Smooth muscle cell of the brain vasculature (primary cell): ENCODE measurements at places on chromosomes 16 and 17.

DNA sequence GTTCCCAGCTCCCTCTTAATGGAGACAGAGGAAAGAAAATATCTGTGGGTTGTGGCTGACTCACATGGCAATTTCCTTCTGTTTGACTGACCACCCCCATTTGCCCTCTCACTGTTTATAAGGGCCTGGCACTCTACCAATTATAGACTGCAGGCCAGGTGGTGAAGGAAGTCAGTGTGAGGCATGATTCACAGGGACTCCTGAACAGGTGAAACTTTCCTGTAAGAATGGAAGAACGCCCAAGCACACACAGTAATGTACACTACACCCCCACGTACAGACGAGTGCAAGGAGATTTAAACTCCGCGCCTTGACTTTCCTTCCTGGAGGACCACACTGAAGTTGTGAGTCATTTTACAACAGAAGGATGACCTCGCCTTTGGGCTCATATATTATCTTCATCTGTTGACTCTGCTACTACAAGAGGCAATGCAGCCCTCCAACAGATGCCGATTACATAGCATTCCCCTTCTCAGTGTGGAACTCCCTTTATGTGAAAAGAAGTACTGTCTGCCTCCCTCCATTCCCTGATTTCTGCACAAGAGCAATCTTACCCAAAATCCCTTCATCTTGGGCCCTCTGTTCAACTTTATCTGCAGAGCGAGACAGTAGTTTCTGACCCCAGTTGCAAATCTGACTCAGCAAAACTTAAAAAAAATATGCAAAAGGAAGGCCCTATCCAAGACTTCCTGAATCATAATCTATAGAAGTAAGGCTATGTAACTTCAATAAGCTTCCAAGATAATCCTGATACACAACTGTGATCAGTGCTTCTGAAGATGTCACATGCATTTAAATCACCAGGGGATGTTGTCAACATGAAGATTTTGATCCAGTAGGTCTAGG is 163.6 kb downstream of the SHISA6 start:
- DNase-seq, result no peak

DNA sequence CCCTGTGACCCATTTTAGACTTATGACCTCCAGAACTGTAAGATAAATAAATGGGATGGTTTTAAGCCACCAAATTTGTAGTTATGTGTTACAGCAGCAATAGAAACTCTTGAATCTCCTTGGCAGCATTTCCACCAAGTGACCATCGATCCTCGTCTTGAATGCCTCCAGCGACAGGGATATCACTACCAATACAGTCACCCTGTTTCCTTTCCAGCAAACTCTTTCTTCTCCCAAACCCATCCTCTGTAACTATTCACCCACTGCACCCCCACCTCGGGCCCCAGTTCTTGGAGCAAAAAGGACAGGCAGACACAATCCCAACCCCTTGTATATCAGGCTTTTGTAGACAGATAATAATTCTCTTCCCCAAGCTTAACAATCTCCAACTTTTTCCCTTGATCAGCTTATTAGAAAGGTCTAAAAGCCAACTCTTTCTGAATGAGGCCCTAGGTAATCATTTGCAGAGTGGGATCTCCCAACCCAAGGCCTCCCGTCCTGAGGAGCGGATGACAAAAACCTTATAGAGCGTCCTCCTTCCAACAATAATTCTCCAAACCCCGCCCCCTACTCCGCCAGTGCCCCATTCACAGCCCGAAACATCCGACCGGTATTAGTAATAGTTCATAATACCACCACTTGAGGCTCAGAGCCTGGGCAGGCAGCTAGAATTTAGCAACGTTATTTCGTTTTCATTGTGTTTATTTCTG is 14.7 kb upstream of the PLLP start:
- DNase-seq, result no peak

GRCh38 chr16:83870830-83871229 is 28.1 kb upstream of the MLYCD start:
- DNase-seq, result no peak

DNA sequence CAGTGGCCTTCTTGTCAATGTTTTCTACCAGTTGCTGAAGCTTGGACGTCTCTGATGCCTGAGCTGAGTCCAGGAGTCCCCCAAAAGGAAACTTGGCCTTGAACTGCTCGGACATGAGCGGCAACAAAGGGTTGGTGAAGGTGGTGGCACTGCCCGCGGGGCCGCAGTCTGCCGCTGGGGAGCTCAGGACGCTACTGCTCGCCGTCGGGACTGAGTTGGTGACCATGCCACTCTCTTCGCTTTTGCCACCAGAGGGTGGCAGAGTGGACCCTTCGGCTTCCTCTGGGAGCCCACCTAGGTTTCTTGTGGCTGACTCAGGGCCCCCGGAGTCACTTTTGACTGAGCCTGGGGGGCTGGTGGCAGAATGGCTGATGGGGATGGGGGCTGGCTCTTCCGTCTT is 11.0 kb downstream of the SALL1 start:
- DNase-seq, result no peak

GRCh38 chr16:83220066-83220465 is 587.7 kb upstream of the HSBP1 start:
- DNase-seq, result no peak

GRCh38 chr16:72287649-72288048 is 115.7 kb upstream of the PMFBP1 start:
- DNase-seq, result no peak

DNA sequence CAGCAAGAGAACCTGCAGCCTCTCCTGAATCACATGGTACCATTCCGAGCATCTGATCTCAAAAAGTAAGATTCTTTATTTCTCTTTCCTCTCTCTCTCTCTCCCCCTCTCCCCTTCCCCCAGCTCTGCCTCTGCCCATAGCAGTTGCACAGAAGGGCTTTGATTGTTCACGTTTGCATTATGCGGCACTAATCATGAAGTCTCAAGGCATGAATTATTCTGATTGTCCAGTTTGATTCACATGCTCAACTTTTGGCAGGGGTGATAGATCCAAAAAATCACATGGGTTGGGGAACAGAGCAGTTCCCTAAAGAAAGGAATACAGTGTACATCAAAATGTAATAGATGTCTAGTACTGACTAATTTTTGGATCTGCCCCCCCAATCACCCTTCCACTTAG is 380.0 kb upstream of the SOX9 start:
- DNase-seq, result no peak

DNA sequence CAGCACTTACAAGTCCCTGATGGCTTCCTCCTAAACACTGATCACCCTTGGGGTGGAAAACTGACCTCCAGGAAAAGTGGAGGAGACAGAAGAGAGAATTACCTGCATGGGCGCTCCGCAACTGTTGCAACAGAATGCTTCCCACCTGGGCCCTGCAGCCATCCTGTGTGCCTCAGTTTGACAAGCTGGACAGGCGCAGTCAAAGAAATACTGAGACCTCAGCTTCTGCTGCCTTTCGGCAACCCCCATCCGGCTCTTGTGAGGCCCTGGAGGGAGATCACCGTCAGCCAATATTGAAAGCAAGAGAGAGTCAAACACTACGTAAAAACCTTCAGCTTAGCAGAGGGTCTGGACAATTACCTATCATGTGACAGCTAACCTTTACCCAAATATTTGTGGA is 24.8 kb downstream of the SERPINF1 start:
- no peak for DNase-seq

DNA sequence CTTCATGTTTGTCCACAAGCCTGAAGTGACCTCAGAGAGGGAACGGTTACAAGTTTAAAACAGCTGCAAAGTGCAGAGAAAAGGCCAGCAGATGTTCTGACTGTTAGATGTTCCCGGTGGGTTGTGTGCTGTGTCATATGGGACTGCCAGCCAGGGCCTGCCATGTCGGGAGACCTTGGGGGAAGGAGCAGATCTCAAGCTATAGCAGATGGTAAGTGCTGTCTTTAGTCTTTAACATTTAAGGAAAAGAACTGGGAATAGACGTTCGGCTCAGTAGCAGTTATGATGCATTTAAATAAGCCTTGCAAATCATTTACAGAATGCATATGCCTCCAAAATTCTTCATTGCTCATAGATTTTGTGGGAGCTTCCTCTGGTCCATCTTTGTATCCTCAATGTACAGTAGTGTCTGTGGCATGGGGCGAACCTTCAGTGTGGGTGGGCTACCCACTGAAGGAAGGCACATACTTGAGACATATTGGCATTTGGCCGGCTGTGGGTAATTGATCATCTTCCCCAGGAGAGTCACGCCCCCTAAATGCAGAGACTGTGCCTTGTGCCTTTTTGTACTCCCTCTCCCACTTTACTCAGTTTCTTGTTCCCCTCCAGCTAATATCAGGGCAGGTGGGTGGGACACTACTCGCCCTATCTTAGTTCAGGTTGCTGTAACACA is 131.9 kb downstream of the NPIPB5 start:
- DNase-seq, result no peak

- DNase-seq, result no peak
Observed at GRCh38 chr17:10633738-10634379, 23.2 kb downstream of the MYH3 start.

DNA sequence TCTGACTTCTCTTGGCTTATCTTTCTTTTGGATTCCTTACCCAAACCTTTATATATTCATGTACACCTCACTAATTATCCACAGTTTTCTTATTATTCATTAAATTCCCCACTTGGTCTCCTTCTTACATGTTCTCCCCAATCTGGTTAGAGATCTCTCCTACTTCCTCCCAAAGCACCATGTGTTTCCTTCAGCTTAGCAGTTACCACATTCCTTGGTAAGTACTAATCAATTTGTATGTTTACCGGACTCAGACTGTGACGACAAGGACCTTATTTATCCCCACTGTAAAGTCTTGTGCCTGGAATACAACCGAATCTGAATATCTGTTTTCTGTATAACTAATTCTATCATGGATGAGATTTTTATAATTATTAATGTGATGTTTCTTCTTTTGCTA is 389.5 kb downstream of the KCNJ2 start:
- DNase-seq, result no peak

GRCh38 chr16:3760518-3760917 is 43.2 kb upstream of the TRAP1 start:
- DNase-seq, result no peak

- no peak for DNase-seq
Observed at GRCh38 chr16:57629516-57630406, 1.3 kb downstream of the ADGRG1 start.

GRCh38 chr17:79852748-79853147 is 13.5 kb upstream of the CBX4 start:
- no peak for DNase-seq

GRCh38 chr17:78986048-78986648 is 6.4 kb upstream of the LGALS3BP start:
- DNase-seq, result no peak

DNA sequence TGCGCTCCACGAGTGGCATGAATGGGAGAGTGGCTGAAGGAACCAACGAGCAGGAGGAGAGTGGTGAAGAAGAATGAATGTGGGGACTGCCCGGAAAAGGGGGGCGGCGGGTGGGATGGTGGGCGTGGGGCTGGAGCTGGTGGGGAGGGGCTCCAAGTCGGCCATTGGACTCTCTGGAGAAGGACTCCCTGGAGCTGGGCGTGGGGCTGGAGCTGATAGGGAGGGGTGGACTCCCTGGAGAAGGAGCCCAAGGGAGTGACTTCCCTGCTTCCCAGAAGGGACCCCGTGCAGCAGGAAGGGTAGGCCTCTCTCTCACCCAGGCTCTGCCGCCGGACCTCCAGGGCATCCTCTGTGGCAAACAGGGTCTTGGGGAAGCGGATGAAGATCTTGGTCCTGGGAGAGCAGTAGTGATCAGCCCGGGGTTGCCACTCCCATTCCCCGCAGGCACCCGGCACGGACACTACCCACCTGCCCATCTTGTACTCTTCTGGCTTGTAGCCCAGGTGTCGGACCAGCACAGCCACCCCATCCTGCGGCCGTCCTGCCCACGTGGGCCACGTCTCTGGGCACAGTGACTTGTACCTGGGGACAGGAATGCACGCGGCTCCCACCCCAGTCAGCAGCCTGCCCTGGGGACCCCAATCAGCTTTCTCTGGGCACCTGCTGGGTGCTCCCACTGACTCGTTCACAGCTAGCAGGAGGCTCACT is 14.9 kb upstream of the CRK start:
- DNase-seq, result no peak

GRCh38 chr17:72409405-72410002 is 288.7 kb downstream of the SOX9 start:
- DNase-seq, result no peak

DNA sequence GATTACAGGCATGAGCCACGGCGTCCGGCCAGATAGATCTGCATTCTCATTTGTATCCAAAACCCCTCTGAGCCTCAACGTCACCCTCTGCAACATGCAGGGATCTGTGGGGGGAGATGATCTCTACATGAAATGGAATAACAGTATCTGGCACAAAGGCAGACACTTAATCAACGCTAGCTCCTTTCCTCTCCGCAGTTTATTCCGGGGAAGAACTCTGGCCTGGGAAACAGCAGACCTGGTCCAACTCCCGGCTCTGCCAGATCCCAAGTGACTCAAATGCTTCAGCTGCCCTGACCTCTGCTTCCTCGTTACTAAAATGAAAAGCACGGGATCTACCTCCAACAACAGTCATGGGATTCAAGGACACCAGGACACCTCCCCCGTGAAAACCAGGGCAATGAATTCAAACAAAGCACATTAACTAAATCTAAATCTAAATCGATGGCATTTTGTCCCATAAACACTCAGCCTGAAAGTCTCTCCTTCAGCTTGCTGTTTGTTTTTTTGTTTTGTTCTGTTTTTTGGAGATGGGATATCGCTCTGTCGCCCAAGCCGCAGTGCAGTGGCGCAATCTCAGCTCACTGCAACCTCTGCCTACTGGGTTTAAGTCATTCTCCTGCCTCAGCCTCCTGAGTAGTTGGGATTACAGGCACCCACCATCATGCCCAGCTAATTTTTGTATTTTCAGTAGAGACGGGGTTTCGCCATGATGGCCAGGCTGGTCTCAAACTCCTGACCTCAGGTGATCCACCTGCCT is 78.2 kb downstream of the NXN start:
- DNase-seq, result no peak

DNA sequence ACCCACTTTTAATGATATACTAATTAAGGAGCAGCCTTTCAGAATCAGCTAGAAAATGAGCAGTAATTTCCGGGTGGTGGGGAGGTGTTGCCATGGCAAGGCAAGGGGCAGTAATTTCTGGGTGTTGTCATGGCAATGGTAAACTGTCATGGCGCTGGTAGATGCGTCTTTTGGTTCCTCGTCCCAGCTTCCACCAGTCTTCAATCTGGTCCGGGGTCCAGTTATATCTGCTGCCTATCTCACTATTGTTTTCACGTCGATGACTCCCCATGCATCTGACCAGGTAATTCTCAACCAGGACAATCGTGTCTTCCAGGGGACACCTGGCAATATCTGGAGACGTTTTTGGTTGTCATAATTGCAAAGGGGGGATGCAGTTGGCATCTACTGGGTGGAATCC is 34.9 kb downstream of the TMEM114 start:
- no peak for DNase-seq

- DNase-seq, result no peak
Observed at GRCh38 chr17:57459286-57459915, 203.1 kb downstream of the MSI2 start.

- no peak for DNase-seq
Observed at GRCh38 chr16:19967561-19967960, 82.9 kb upstream of the GPRC5B start.

- no peak for DNase-seq
Observed at GRCh38 chr17:16381496-16381820, 567 bp downstream of the UBB start.

GRCh38 chr17:68343976-68344375 is 52.7 kb downstream of the ARSG start:
- DNase-seq, result no peak
